CMK (cell line): ENCODE measurements at places on chromosomes 1 and 21.

GRCh38 chr1:156284757-156285156 lies 632 bp downstream of the TMEM79 start:
- DNase-seq: no peak

GRCh38 chr1:7093297-7093696 lies 308.0 kb downstream of the CAMTA1 start:
- DNase-seq: no peak

DNA sequence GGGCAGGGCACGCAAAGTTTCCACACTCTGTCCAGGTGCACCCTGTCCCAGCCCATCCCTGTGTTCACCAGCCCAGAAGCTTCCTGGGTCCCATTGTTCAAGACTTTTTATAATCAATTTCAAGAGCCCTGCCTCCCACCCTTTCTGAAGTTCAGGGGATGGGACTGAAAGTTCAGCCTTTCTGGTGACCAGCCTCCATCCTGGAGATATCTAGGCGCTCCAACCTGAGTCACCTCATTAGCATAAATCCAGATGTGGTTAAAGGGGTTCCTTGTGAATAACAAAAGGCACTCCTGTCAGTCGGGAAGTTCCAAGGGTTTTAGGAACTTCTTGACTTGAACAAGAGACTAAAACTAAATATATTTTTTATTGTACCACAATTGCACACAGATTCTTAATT lies 48.4 kb upstream of the RAP1A start:
- DNase-seq: no peak

DNA sequence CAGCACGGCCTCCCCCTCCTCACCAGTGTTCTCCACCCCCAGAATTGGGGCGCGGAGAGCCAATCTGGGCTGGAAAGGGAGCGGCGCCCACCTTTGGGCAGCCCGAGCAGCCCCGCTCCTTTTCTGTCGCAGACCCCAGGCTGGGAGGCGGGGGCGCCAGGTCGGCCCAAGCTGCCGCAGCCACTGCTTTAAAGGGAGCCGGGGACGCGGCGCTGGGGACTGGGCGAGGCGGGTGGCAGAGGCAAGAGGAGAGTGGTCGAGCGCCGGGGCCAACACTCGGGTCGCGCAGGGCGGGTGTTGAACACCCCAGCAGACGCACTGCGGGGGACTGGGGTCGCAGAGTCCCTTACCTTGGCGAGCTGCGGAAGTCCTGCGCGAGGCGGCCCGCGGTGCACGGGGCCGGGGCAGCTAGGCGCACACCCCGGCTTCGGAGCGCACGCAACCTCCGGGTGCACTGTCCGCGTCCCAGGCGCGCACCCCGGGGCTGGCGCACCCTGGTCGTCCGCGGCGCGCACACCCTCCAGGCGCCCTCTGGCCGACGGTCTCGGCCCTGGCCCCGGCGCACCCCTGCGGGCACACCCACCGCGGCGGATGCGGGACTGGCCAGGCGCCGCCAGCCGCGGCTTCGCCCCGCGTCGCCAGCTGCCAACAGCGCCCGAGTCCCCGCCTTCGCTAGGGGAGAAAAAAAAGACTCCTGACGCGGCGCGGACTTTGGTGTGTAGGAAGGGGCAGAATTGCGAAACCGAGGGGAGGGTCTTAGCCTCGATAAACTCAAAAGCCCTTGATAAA lies at the start of gene KANK4:
Gene KANK4 (minus strand): TSS at position 679 of the 789 bp plus-strand sequence. CDS start 37,870 bp downstream, outside the sequence.
- no peak for DNase-seq

DNA sequence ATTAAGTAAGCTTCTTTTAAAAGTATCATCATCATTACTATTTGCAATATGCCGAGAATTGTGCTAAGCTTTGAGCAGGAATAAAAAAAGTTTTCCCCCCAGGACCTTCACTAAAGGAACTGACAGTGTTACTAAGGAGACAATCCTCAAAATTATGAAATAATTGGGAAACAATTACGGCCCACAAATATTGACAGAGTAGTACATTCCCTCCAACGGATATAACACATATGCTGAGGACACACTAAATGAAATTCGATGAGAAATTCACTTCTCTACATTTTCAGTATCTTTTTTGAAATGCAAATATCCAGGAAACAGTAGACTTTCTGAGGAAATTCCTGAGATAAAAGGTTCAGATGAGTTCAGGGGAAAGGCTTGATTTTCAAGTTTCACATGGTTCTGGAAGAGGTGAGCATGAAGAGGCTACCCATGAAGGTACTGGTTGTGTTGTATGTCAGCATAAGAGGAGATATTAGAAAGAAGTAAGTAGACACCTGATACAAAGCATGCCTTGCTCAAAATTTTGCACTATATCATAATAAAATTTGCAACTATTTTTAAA lies 171.2 kb upstream of the NR5A2 start:
- no peak for DNase-seq

GRCh38 chr1:101245246-101245927 lies 8.6 kb downstream of the S1PR1 start:
- no peak for DNase-seq
